ENCODE measurements at places on chromosomes 11 and 22.

GRCh38 chr11:66259225-66259624 lies 9.2 kb upstream of the RAB1B start:
- DNase-seq, result no peak

GRCh38 chr22:42792453-42792908 lies 64.6 kb downstream of the ARFGAP3 start:
- no peak for DNase-seq

GRCh38 chr11:86138958-86139357 lies 70.1 kb upstream of the PICALM start:
- no peak for DNase-seq

DNA sequence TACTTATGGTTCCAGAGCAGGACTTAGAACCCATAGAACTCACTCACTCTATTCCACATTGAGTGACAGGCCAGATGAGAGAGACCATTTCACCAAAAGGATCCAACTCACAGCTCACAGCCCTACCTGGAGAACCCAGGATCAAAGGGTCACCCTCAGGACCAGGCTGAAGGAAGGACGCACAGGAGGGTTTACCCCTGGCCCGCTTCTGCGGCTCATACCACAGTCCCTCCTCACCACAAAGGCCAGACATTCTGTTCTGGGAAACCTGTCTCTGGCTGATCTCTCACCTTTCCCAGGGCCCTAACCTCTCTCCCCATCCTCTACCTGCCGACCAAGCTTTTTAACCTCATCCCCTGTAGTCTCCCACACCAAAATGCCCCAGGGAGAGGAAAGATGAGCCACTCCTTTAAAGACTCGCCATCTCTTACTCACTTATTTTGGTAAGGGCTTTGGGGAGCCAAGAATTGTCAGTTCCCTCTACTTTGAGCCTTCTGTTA lies 4.7 kb downstream of the FOSL1 start:
- no peak for DNase-seq

DNA sequence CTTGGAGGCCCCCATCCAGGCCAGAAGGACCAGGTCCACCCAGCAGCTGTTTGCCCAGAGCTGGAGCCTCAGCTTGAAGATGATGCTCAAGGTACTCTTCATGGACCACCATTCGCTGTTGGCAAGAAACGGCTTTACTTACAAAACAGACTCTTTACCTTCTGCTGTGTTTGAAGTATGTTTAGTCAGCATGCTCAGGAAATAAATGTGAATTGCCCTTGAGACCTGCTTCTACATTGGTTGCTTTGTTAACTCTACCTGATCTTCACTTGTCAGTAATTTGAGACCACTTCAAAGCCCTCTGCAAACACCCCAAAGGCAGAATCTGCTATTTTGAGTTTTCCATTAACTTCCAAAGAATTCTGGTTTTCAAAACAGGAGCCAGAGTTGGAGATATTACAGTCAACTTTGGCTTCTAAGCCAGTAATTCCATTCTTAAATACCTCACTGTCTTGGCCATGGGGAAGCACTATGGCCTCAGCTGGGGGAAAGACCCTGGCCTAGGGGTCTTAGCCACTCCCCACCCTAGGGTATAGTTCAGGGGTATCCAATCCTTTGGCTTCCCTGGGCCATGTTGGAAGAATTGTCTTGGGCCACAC lies 2.7 kb downstream of the UQCR10 start:
- no peak for DNase-seq

GRCh38 chr11:64339286-64339685 lies 718 bp upstream of the CCDC88B start:
- no peak for DNase-seq
